ENCODE measurements at places on chromosomes 7 and 10.

DNA sequence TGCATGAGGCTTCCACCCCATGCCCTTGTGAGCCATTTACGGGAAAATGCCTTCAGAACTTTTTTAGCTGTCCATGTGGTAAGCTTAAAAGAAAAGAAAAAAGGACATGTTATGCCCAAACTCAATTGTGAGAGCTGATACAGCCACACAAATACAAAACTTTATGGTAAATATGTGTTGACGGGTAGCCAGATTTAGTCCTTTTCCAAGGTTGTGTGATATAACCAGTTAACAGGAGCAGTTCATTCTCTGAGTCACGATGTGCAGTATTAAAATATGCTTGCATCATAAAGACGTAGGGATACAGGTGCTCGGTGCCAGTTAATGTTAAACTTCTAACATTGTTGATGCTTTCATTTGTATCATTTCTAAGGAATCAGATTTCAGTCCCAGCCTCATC, 350.4 kb downstream of the DNAJB6 start:
- DNase-seq: no peak

GRCh38 chr7:19405541-19405940, 260.3 kb upstream of the FERD3L start:
- DNase-seq: no peak

GRCh38 chr7:22633286-22633953, 93.6 kb upstream of the IL6 start:
- DNase-seq: no peak

DNA sequence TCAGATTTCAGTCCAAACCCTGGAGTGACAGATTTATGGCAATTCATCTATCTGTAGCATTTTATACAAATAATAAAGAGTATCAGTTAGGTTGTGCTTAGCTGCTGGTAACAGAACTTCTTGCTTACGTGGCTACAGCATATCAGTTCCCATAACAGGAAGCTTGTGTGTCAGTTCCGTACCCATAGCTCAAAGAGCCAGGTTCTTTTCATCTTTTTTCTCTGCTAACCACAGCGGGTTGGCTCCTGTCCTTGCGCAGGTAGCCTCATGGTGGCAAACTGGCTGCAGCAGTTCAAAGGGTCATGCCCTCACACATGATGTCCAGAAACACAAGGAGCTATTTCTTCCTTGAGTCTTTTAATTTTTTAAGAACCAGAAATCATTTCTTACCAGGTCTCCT, 1041.8 kb downstream of the GATA3 start:
- DNase-seq: no peak

- no peak for DNase-seq
Measured at GRCh38 chr10:1631282-1631681, 106.0 kb downstream of the ADARB2 start.

GRCh38 chr10:98238391-98238790, 29.6 kb downstream of the LOXL4 start:
- DNase-seq: no peak

GRCh38 chr10:80484243-80484642, 30.1 kb downstream of the TSPAN14 start:
- no peak for DNase-seq

DNA sequence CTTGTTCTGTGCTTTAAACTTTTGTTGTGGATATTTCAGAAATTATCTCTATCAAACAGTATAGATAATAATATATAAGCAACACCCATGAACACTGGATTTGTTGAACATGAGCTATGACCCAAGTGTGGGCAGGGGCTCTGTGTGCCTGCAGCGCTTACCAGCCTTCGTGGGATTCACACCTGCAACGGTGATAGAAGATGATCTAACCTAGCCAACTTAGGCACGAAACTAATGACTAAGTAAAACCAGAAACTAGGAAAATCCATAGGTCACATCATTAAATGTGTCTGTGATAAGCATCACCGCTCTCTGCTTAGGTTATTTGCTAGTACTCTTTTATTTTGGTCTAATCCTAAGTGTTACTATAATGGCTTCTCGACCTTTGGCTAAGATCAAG, 18.0 kb downstream of the SPAG6 start:
- no peak for DNase-seq

- DNase-seq: no peak
Measured at GRCh38 chr10:69801434-69802315, at the start of gene COL13A1. Gene COL13A1, plus strand, starts transcription at chr10:69801906. Its CDS starts 518 bp downstream, at chr10:69802424.

- no peak for DNase-seq
Measured at GRCh38 chr10:77072836-77073662, 564.6 kb downstream of the KCNMA1 start.

DNA sequence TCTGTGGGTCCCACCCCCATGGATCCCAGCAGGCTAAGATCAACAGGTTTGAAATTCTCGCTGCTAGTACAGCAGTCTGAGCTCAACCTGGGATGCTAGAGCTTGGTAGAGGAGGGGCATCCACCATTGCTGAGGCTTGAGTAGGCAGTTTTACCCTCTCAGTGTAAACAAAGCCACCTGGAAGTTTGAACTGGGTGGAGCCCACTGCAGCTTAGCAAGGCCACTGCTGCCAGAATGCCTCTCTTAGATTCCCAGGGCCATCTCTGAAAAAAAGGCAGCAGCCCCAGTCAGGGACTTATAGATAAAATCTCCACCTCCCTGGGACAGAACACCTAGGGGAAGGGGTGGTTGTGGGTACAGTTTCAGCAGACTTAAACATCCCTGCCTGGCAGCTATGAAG, 190.0 kb upstream of the CACNA2D1 start:
- no peak for DNase-seq

DNA sequence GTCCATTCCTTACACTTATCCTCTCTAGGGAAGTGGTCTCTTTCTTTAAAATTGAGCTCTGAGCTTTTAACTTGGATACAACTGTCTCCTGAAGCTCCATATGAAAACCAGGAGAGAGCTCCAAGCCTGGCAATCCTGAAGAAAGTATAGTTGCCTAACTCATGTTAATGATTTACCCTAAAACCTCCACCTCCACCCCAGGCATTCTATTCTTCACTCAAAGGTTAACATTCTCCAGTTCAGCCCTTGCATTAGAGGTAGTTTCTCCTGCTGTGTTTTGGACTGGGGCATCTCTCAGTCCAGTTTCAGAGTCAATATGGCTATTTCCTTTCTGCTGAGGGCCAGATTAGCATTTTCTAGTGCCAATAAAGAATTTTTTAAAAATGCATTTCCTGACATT, 195.5 kb downstream of the SLC25A13 start:
- no peak for DNase-seq

DNA sequence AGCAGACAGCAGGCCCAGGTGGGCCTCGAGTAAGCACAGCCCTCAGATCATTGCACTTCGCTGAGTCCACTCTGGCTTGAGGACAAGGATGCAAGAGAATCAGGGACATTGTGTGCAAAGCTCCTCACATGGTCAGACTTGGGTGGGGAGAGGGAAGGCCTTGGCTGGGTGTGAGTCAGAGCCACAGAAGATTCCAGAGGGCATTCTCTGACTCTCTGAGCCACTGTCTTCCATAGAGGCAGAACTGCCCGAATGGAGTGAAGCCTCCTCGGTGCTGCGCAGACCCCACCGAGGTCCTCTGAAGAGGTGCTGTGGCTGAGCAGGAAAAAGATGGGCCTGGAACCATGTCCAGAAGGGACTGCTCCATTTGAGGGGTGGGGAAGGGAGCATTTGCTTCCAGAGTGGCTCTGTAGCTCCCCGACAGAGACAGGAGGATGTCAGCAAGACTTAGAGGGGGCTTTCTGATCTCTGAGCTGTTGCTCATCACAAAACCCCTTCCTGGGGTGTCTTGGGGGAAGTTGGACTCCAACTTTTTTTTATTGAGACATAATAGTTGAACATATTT, 120.8 kb downstream of the PTPN20 start:
- DNase-seq: no peak

DNA sequence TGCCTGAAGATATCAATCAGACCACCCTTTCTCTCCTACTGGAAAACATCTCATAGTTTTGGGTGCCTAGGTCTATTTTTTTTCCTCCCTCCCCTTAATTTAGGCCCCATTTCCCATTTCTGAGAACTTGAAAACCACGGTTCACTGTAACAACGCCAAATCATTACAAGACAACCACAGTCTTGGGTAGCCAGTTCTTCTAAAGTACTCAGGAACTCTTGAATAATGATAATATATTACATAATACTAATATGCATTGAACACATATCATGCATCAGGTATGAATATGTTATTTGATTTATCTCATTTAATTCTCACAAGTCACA, 185.1 kb upstream of the ADO start:
- no peak for DNase-seq

- peak; percentile 36 for DNase-seq
Measured at GRCh38 chr10:3192856-3193635, 20.5 kb upstream of the PITRM1 start.

GRCh38 chr10:126210051-126210651, 178.1 kb downstream of the ADAM12 start:
- DNase-seq: no peak

DNA sequence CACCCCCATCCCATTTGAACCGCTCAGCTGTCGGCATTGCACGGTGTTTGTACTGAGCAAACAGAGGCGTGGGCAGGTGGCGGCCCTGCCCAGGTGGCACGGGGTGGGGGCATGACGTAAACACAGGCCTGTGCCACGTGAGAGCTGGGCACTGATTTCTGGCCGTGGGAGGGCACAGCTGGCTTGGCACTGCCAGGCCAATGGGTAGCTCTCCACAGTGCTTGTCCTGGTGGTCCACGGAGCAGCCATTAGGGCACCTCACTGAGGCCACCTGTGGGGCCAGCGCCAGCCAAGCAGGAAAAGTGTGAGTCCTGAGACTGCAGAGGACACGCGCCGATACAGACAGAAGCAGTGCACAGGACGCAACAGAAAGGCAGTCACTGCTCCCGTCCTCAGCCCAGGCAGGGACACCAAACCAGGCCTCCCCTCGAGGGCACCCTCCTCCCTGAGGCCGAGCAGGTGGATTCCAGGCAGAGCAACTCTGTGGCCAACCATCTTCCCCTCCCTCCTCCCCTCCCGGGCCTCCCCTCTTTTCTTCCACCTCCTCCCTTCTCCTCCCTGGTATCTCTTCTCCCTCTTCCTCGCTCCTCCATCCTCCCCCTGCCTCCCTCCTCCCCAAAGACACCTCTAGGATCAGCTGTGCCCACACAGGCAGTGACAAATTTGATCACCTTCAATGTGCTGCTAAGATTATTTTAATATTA, 258.7 kb downstream of the ELFN1 start:
- DNase-seq: no peak

GRCh38 chr10:71211053-71211452, 1.3 kb upstream of the UNC5B start:
- no peak for DNase-seq

GRCh38 chr10:24279166-24279565, 70.2 kb downstream of the KIAA1217 start:
- DNase-seq: no peak

DNA sequence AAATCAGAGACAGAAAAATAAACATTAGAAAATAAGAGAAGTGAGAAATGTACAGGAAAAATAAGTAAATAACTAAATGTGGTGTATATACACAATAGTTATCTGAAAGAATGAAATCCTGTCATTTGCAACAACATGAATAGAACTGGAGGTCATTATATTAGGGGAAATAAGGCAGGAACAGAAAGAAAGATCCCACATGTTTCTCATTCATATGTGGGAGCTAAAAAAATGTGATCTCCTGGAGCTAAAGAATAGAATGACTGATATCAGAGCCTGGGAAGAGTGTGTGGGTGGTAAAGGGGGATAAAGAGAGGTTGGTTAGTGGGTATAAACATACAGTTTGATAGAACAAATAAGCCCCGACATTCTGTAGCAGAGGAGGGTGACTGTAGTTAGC, 27.3 kb downstream of the PLXDC2 start:
- no peak for DNase-seq

Measured in NCI-H2081 treated with DMSO at 0.1 percent for 48 hours (cell line).